Substantia nigra (tissue), 51 donors: ENCODE measurements at places on chromosomes 1 and 21.

- no peak for DNase-seq
Measured at GRCh38 chr1:110067893-110068645, 2.4 kb downstream of the ALX3 start.

DNA sequence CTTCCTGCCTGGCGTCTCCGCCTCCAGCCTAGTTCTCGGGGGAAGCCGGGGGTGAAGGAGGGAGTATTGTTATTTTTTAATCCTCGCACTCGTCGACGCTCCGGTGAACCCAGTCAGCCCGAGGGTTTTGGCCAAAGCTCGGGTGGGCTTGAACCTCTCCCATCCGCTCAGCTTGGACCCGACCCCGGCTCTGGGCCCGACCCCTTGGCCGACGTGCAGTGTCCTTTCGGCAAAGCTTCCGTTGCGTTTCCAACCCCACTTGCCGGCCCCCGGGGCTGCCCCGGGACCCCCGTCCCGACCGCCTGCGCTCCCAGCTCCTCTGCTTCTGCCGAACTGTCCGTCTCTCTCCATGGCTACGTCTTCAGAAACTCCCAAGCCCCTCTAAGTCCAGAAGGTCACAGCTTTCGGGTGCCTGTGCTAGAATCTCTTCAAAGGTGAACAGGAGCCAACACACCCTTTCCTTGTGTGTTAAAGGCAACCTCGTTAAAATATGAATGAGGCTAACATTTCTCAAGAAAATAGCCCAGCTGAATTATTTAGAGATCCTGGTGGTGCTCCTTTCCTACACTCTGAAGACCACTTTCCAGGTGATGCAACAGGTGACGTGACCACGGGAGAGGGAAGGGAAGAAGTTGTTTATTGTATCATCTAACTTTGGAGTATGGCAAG lies 647 bp downstream of the DESI2 start:
- DNase-seq = no peak

DNA sequence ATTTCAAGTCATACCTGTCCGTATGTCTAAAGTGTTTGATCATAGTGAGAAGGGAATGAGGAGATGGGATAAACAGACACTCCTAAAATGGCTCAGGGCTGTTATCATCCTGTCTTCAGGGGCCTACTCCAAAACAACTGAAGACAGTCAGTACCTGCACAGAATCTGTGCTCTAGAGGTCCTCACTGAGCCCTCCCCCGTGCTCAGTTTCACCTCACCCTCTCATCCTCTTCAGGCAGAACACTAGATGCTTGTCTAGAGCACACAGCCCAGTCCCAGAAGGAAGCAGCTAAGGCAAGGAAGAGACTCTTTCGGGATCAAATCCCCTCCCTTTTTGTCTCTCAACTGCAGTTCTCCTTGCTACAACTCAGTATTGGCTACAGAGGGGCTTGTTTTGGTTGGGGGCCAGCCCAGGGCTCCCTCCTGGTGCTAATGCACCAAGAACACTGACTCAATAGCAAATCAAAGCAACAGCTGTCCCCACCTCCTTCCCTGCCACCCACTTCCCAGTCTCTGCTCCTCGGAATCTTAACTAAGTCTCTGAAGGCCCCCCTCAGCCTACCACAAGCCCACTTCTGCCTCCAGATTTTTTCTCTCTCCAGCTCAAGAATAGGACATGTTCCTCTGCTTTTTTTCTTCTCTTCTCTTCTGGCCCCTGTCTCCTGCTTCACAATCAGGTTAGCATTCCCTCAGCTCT lies 10.1 kb downstream of the CADM3 start:
- DNase-seq = no peak

DNA sequence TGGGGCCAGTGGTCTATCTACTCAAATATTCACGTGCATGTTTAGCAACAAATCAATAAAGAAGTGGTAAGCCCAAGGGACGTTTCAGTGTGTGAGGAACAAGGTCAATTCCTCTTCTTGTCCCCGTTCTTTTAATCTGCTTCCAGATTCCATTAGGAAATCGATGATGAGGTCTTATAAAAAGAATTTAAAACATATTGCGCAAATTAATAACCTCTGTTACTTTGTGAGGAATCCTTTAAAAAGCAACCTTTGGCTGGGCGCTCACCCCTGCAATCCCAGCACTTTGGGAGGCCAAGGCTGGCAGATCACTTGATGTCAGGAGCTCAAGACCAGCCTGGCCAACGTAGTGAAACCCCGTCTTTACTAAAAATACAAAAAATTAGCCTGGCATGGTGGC lies 113.0 kb upstream of the TMPRSS2 start:
- no peak for DNase-seq

DNA sequence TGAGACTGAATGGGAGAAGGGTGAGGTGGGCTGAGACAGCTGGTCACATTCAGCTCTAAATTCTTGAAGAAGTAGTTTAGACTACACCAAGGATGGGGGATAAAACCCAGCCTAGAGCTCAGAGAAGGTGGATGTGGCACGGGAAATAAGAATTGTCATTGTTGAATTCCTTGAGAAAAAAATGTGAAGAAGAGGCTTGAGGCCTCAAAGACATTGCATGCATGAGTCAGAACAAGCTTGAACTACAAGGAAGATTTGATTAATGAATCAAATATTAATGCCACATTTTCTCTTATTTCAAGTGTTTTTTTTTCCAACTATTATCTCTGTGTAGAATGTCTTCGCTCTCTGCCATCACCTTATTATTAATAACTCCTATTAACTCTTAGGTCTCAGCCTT lies 58.9 kb downstream of the MAP3K7CL start:
- no peak for DNase-seq

DNA sequence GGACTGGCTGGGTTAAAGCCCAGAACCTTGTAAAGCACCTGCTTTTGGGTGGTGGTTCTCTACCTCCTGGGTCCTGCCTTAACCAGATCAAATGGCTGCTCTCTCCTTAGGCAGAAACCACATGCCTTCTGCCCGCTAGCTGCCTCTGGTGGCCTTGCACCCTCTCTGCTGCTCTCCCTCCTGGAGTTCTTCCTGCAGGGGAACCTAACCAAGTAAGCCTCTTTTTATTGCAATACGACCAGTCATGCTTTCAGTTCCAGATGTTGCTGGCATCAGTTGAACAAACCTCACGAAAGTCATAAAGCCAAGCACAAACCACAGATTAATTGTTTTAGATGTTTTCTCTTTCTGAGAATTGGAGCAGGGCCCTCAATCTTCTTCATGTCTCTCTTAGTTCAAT lies 118.9 kb downstream of the GDAP2 start:
- no peak for DNase-seq

DNA sequence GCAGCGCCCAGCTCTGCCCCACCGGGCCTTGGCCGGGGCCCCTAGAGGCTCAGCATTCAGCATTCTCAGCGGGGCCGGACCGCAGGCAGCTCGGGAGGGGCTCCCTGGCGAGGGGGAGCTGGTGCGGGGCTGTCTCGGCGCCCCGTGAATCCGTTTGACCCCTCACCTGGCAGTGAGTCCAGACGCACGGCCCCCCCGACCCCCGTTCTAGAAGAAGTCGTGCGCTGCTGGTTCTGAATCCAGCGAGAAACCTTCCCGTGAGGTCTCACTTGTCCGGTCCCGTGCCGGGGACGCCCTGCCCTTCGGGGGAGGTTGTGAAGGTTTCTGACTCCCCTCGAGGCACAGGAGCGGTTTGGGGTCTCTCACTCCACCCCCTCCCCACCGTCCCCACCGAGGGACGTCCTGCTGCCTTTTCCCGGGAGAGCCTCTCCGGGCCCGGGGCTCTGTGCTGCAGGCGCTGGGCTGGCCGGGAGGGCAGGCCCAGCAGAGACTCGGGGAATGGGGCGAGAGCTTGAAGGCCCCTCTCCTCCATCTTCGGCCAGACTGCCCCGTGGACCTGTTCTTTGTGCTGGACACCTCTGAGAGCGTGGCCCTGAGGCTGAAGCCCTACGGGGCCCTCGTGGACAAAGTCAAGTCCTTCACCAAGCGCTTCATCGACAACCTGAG lies 655 bp downstream of the COL6A1 start:
- DNase-seq = no peak

DNA sequence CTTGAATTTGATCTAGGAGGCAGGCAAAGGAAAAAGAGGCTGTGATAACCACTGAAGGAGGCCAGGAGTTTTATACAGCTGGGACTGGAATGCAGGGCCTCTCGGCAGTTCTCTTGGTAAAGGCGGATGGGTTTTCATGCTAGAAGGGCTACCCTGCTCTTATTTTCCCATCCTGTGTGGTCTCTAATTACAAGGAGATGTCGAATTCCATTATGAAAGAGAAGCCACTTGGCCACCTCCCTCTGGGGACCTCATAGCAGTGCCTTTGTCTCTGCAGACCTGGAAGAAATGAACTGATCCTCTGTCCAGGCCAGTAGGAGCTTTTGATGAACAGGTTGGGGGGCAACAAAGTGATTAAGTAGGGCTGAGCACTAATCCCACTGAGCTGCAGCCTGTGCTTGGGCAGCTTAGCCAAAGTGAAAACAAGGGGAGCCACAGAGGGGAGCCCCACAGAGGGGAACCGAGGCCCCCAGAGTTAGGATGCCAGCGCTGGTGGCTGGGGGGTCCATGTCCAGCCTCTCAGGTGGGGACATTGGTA lies 42.2 kb upstream of the BCAR3 start:
- DNase-seq = no peak

DNA sequence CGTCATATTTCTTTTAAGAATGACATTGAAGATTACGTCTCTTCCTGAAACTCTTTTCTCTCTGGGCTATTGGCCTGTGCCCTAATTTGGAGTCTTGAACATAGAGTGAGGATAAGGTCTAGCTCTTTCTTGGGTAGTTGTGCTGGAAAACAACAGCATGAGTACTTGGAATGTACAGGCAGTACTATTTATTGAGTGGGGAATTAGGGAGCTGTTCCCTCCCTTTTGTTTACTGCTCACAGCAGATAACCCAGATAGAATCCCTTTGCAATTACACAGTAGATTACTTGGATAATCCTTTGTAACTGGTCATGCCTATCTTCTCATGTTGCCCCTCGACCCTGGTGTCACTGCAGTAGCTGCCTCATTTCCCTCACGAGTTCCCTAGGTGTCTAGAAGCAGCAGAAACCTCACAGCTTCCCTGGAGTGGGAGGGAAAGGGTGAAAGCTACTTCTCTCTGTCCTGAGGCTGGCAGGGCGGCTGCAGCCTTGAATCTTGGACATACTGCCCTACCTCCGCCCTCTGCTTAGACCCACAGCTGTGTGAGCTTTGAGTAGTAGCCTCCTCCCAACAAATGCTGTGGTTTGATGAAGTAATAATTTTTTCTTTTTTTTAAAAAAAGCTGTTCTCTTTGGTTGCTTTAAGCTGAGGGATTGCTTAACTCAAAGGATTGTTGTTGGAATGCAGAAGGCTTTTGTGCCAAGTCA lies 70.6 kb downstream of the FGGY start:
- no peak for DNase-seq

GRCh38 chr21:32309906-32310460 lies 11.3 kb downstream of the MRAP start:
- DNase-seq = no peak

DNA sequence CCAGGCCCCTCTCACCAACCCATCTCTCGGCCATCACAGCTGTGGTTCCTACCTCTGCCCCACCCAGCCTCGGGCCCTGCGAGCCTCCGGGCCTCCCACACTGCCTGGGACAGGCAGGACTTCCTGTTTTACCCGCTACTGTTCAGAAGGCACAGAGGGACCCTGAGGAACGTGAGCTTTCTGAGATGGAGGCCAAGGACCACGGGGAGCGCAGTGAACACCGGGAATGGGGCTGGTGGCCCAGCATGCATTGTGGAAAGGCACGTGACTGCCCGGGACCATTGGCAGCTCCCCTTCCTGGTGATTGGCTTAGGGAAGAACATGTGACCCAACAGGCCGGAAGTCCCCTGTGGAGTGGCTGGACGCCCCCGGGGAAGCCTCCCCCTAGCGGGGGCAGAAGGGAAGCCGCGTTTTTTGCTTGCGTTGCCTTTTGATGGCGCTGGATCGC lies 7.0 kb downstream of the S100B start:
- no peak for DNase-seq

GRCh38 chr1:47178020-47178419 lies 11.8 kb downstream of the PDZK1IP1 start:
- DNase-seq = no peak

GRCh38 chr1:152623203-152623844 lies 421 bp upstream of the LCE3A start:
- DNase-seq = no peak

DNA sequence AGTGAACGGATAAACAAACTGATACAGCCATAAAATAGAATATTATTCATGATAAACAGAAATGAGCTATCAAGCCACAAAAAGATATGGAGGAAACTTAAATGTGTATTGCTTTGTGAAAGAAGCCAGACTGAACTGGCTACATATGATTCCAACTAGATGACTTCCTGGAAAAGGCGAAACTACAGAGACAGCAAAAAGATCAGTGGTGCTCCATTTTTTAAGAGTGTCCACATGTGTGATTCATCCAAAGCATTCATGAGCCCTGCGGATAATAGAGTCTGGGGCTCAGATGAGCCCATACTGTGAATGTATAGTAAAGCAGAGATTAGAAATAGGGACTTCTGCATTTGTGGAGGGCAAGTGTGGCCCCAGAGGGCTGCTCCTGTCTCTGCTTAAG lies 7.8 kb upstream of the TMEM222 start:
- no peak for DNase-seq

- no peak for DNase-seq
Measured at GRCh38 chr1:197683895-197684553, 91.3 kb downstream of the DENND1B start.

GRCh38 chr1:235935235-235936225 lies 68.8 kb upstream of the LYST start:
- no peak for DNase-seq

- DNase-seq = no peak
Measured at GRCh38 chr1:172468296-172468695, 24.4 kb upstream of the PIGC start.

GRCh38 chr1:158045639-158046038 lies 52.2 kb downstream of the KIRREL1 start:
- no peak for DNase-seq

GRCh38 chr1:34263406-34263805 lies 86.7 kb downstream of the C1orf94 start:
- no peak for DNase-seq

DNA sequence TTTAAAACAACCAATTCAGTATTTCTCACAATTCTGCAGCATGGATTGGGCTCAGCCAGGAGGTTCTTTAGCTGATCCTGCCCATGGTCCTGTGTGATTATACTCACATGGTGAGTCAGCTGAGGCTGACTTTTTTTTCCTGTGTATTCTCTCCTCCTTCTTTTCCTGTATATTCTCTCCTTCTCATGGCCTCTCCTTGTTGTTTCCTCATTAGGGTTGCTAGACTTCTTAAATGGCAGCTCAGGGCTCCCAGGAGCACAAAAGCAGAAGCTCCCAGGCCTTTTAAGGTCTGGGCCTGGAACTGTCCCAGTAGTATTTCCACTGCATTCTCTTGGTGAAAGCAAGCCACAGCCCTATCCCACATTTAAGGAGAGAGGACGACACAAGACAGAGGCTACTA lies 26.8 kb downstream of the VANGL1 start:
- no peak for DNase-seq

DNA sequence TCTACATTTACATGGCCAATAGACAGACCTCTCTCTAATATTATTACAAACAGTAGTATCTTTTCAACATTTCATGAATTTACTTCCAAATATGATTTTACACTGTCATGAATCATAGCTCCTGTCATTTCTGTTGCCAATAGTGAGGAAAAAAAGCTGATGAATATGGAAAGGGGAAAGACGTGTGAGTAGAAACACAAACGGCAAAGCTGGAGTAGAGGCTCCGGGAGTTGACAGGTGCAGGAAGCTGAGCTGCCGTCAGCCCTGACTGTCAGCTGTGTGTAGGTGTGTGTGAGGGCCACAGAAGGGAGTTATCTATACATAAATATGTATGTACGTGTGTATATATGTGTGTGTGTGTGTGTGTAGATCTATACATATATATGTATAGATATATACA lies 416.9 kb downstream of the ZP4 start:
- DNase-seq = no peak
